T-helper 17 cell (primary cell): ENCODE measurements at places on chromosomes 7 and 10.

- no peak for DNase-seq
Observed at GRCh38 chr10:126928274-126928673, 23.0 kb downstream of the DOCK1 start.

DNA sequence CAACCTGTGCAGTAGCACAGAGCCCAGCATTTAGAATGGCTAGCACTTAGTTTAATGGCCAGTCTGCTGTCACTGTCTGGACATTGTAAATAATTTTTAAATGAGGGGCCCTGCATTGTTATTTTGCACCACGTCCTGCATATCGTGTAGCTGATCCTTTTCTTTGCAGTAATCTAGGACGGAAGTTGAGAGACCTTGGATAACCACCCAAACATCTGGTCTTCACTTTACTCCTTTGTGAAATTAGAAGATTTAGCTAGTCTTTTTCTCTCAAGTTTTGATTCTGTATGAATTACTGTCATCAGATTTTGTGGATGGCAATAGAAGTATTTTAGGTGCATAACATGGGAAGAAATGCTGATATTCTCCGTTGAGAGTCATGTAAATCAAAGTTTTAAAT is 1.9 kb downstream of the MIOS start:
- no peak for DNase-seq

DNA sequence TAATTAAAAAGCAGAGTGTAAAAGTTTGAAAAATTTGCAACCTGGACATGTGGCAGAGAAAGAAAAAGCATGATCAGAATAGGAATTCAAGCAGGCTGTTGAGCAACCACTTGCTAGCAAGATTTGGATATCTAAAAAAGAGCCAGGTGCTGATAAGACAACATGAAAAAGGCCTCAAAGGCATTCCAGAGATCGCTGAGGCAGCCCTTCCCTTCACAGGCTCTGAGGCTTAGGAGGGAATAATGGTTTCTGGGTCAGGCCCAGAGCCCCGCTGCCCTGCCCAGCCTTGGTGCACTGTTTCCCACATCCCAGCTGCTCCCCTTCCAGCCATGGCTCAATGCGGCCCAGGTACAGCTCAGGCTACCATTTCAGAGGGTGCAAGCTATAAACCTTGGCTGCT is 64.1 kb upstream of the EEPD1 start:
- DNase-seq = no peak

DNA sequence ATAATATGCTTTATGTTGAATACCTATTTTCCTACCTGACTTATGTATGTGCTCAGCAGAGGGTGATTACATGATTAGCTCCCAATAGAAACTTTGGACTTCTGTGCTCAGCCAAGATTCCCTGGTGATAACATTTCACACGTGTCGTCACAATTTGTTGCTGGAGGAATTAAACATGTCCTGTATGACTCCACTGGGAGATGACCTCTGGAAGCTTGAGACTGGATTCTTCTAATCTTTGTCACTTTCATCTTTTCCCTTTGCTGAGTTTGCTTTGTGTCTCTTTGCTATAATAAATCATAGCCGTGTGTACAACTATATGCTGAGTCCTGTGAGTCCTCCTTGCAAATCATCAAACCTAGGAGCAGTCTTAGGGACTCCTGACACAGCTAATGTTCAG is 120.9 kb upstream of the LRRTM3 start:
- no peak for DNase-seq

DNA sequence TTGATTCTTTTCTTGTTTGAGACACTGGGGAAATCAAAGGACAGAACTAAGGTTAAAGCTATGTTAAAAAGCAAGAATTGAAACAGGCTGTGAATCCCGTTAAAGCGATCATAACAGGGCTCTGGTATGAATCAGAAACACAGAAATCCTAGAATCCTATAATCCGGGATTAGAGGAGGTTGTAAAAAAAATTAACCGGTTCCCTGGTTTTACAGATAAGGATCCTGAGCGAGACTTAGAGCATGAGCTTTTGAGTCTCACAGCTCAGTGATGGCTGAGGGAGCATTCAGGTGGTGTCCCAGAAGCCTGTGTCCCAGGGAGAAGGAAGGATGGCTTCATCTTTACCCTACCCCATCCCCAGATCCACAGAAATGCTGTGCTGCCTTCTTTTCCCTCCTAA is 461.3 kb downstream of the PAXIP1 start:
- no peak for DNase-seq

GRCh38 chr7:151409667-151410404 is at the start of gene WDR86:
WDR86 (minus strand) TSS chr7:151410038; CDS start chr7:151409589, 449 bp downstream.
- peak; percentile 38 for DNase-seq

- DNase-seq = no peak
Observed at GRCh38 chr7:46237466-46237865, 316.4 kb upstream of the IGFBP3 start.

DNA sequence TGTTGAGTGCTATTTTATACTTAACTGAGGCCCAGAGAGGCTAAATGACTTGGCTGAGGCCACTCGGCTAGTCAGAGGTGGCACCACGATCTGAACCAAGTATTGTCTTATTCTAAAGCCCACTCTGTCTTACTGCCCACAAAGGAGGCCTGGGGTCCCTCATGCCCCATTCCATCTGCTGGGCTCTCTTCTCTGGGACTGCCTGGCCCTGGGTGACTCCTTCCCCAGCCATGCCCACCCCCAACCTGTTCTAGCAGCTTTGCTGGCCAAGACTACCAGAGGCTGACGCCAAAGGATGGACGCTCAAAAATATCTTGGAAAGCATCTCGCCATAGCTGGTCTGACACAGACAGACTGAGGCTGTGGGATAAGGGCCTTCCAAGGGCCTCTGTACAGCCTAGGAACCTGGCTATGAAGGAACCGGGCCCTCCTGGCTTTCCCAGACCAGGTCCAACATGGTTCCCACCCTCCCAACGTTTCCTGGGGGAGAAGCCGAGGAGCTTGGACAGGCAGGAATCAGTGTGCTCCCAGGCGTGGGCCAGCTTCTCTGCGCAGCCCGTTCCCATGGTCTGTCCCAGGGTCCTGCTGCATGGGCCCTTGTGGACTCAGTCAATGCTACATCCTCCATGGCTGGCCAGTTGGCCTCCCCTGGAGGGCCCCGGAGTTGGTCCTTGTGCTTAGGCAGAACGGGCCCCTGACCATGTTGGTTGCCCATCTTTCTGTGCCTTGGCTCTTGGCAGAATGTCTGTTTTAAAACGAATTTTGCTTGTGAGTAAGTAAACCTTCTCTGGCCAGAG is 11.7 kb downstream of the HSPA12A start:
- DNase-seq = no peak

- DNase-seq = no peak
Observed at GRCh38 chr10:102773986-102774385, 30.2 kb downstream of the WBP1L start.

DNA sequence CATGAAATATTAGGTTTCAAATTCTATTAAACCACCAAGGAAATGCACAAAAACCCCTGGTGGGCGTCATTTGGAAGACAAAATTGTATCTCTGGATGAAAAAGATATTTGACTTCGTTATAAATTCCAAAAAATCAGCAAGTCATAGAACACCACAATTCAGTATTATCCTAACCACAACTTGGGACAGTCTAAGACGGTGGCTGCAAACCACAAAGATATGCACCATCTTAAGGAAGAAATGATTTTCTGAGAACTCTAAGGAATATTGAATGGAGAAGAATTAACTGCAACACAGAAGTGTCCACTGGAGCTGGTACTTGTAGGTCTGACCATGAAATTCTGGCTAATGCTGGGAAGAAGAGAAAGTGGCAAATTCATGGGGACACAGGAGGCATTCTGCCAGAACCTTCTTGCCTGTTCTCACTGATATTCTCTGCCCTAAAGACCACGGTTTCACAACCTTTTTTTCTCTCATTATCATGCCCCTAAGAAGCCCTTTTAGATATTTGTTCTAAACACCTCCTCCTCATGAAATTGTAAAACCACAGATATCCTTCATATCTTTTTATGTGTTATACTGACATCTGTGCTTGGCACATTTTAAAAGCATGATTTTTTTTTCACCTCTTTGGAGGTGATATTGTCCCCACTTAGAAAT is 92.9 kb downstream of the SFMBT2 start:
- DNase-seq = no peak

- DNase-seq = no peak
Observed at GRCh38 chr7:102273749-102274712, 12.6 kb upstream of the SH2B2 start.

- no peak for DNase-seq
Observed at GRCh38 chr10:86599041-86599440, 55.3 kb upstream of the OPN4 start.

GRCh38 chr7:100364480-100364879 is 6.6 kb downstream of the PILRB start:
- no peak for DNase-seq

- DNase-seq = no peak
Observed at GRCh38 chr7:21941611-21942141, 4.0 kb downstream of the CDCA7L start.

DNA sequence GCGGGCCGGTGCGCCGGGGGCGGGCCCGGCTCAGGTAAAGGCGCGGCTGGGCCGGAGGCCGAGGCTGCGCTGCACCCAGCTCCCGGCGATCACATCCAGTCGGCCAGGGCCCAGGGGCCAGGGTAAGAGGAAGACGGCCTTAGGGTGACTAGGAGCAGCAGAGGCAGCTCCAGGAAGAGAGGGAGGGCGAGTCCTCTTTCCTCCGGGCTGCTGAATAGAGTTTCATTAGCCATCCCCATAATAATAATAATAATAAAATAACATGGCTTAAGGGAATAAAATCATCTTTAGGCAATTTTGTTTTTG is 44.8 kb upstream of the CDK1 start:
- DNase-seq = no peak

DNA sequence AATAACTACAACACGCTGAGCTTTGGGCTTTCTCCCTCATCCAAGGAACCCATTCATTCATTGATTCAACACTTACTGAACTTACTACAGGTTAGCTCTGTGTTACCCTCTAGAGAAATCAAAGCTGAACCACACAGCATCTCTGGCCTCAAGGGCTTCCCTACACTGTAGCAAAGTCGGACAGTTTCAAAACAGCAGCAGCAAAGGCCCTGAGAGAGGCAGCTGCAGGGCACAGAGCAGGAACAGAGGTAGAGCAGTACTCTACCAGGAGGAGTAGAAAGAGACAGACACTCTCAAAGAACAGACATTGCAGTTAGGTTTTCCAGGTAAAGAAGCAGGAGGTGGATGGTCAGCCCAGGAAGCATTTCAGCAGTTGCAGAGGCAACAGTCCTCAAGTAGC is 16.1 kb downstream of the DOCK4 start:
- DNase-seq = no peak

DNA sequence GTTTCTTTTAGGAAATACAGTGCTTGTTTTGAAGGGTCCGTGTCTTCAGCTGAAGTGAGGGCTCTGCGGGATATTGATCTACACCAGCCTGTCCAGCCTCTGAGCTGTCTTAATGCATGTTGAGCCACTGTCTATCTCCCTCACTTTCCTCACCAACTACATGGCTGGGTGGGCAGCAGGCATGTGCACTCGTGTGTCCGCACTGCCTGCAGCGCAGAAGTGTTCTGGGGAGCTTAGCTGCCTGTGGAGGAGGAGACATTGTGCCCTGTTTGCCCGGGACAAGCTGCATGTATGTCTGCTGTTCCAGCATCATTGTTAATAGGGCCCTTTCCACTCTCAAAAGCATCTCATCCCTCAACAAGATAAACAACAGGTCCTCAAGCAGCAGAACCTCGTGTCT is 133.1 kb upstream of the EEPD1 start:
- no peak for DNase-seq

GRCh38 chr10:47095211-47095610 is 184.0 kb downstream of the PTPN20 start:
- no peak for DNase-seq

GRCh38 chr7:151518105-151518946 is 1.4 kb downstream of the RHEB start:
- DNase-seq = peak; percentile 14
